Esophagus squamous epithelium (tissue), 5 donors: ENCODE measurements at places on chromosomes 6 and 20. TPM values are rescaled to one million over a fixed set of nuclear protein-coding genes. Genes with fewer than 3 reads are reported as not detected.

The SLC17A3 gene
- total RNA-seq: not detected

The GSTA5 gene
- total RNA-seq: not detected

The PARD6B gene
- 6.5 TPM for total RNA-seq

The B3GAT2 gene
- total RNA-seq: not detected

The PRSS16 gene
- total RNA-seq: 10.9 TPM

GRCh38 chr20:57062696-57063270 lies 203.7 kb downstream of the BMP7 start:
- no peak for DNase-seq

- no peak for DNase-seq
Observed at GRCh38 chr20:47274401-47275108, 81.9 kb downstream of the ZMYND8 start.

DNA sequence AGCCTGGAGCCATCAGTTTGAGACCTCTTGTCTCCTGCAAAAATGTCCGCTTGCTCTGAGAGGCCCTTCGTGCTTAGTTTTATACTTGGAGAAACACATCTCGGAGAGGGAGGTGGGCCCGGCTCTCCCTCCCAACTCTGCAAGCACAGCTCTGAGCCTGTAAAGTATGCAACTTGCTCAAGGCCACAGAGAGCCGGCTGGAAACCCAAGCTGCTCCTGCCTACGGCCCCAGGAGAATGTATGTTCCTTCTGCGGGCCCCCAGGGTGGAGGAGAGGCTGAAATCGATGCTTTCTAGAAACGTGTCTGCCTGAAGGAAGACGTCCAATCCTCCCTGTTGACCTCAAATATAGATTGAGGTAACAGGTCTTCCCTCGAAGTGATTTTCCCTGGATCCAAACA lies 205.4 kb downstream of the PREX1 start:
- no peak for DNase-seq

DNA sequence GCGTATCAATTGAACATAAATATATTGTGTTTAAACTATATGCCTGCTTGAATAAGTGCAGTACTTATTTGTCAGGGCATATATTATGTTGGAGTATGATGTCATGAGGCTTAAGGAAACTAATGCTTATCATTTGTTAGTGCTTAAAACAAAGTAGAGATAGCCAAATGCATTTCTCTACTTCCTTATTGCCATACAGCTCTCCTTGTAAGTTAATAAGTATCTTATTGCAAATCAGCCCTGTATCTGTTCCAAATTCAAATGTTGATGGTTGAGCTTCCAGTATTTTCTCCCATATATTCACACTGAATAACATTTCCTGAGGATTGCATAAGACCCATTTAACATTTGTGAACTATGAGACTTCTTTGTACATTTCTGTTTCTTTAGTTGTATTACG lies 57.8 kb downstream of the CARMIL1 start:
- DNase-seq: no peak

- DNase-seq: no peak
Observed at GRCh38 chr6:54929245-54929909, 82.8 kb downstream of the FAM83B start.
